Activated CD8-positive, alpha-beta T cell treated with anti-CD3 and anti-CD28 coated beads, Interleukin-2, amount 10 ng/mL, durations not matched to agents 7 days and 5 days (primary cell): ENCODE measurements at places on chromosomes 11 and 22. TPM values are rescaled to one million over a fixed set of nuclear protein-coding genes. Genes with fewer than 3 reads are reported as not detected.

DNA sequence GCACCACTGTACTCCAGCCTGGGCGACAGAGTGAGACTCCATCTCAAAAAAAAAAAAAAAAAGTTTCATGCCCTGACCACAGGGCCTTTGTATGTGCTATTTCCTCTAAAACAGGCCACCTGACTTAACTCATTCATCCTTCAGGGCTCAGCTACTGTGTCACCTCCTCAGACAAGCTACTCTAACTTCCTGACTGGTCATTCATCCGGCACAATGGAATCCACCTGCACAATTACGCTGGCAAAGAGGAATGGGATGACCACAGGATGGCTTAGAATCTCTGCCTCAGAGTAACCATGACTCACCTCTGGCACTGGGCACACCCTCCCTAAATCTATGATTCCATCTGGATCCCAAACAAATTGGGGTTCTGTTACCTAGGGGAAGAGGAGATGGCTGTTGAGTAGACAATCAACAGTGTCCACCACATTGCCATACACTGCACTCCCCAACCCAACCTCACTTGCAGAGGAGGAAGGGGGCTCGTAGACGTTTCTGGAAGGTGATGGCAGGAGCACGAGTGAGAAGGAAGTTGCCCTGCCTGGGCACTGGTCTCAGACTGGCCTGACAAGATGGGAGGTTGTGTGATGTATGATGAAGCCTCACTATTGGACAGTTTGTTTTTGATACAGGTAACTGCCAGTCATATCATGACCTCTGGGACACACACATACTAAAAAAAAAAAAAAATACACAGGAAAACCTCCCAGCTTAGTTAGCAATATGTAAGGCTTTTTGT, 22.8 kb upstream of the HMOX1 start:
- no peak for DNase-seq

DNA sequence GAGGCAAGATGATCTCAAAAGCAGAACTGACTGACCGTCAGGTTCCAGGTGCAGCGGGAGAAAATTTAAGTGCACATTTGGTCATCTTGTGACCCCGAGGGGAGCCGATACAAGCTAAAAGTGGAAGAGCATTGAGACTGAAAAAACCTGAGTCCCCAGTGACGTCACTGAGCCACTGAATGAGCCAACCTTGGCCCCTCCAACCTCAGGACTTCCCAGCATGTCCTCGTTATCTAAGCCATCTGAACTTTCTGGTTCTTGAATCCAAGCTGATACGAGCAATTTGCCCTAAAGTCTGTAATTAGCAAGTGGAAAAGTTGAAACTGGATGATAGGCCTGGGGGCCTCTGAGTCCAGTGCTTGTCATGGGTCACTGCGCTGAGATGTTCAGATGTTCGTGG, 51.1 kb upstream of the ISX start:
- no peak for DNase-seq

- no peak for DNase-seq
These were observed 25.4 kb downstream of the SIK3 start for GRCh38 chr11:117072517-117073461.

PARVG gene
- 175 TPM for total RNA-seq
